Fibroblast of skin of scalp (primary cell): ENCODE measurements at places on chromosomes 5 and 9.

- no peak for DNase-seq
Measured at GRCh38 chr9:35267710-35268109, 105.9 kb downstream of the UNC13B start.

DNA sequence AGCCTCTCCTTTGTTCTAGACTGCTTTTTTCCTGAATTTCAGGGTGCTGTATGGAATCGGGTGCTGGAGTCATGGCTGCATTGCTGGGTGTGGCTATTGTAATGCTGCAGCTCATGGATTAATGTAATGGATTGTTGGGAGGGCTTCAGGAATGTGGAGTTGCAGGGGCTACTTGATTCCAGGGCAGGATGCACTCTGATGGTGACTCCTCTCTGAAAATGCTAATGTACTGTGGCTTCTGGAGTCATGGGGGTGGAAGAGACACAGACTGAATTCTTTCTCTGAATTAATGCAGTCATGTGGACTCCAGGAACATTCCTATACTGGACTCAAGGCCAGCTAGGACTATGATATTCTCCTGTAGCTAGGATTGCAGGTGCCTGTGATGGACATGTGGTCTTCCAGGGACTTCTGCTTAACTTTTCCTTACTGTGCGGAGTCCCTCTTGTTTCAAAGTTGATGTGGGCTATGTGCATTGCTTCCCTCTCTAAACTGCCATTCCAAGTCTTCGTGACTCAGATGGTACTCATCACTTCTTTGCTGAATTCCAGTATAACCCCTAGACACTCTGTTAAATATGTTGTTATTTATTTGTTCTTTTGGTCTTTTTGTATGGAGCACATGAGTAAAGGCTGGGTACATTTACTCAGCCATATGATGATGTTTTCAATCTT is 396.2 kb downstream of the KCTD16 start:
- peak; percentile 4 for DNase-seq

DNA sequence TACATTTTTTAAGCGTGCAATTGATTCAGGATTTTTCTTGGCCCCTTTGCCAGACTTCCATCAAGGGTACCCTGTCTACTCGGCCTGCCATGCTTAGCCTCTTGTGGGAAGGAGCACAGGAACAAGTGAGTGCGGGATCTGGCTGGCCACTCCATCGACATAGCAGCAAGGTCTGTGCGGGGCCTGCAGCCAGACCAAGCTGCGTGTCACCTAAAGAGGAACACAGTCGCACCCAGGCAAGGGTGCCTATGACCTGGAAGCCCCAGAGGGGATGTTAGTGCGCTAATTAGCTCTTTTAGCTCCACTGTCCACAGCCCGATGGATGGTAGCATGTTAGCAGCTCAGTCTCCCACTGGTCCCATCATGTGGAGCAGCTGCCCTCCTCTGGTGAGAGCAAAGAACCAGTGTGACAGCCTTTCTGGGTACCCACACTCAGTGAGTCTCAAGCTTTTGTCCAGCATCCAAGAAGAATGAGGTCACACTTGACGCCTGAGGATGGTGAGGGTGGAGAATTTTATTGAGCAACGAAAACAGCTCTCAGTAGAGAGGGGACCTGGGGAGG is 38.7 kb downstream of the FTMT start:
- no peak for DNase-seq

- DNase-seq, result no peak
Measured at GRCh38 chr5:32410630-32411029, 33.9 kb downstream of the ZFR start.

DNA sequence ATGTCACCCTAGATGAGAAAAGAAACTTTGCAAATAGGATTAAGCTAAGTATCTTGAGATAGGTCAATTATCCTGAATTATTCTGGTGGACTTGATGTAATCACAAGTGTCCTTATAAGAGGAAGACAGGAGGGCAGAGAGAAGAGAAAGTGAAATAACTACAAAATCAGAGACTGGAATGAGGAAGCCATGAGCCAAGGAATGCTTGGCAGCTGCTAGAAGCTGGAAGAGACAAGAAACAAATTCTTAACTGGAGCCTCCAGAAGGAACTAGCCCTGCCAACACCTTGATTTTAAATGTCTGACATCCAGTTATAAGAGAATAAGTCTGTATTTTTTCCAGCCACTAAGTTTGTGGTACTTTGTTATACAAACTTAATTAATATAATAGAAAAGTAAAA is 480.0 kb downstream of the NR2F1-AS1 start:
- DNase-seq, result peak; percentile 39

DNA sequence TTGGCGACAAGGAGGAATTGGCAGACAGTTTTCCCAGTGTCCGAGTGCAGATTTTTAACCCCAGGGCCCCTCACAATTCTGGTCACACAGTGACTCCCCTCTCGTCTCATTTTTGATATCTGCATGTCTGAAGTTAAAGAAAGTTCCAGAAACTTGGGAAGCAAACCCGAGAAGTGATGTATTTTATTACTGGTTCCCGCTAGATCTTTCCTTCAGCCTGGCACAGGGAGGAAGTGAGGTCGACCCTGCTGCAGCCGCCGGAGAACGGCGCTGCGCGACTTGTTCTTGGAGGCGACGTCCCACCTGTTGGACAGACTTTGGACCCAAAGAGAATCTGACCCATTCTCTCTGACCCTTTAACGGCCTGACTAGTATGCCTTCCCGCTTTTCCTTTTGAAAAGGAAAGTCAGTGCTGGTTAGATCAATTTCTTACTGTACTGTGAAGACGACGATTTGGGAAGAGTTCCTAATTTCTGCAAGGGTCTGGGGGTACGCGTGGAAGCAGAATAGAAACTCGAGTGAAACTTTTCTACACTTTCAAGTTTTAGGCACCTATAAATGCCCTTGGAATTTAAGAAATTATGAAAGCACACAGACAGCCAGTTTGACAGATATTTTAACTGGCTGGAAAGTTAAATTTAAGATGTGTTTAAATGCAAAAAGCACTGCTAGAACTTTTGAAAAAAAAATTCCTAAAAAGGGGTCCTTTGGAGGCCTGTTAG is 744 bp downstream of the OTULIN start:
- DNase-seq, result no peak

DNA sequence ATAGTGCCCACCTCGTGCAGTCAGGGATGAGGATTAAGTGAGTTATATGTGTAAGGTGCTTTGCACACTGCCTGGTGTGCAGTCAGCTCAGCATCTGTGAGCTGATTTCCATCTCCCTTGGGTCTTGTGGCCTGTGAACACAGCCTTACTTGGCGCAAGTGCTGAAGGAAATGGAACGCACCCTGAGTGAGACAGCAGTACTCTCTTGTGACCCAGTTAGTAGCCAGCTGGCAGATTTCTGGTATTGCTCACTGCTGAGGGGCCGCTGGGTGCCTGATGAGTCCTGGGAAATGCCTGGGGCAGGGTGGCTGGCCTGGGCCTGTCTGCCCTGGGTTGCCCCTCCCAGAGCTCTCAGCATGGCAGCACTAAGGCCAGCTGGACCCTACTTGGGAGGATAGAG is 90.9 kb upstream of the BOD1 start:
- DNase-seq, result peak; percentile 49

DNA sequence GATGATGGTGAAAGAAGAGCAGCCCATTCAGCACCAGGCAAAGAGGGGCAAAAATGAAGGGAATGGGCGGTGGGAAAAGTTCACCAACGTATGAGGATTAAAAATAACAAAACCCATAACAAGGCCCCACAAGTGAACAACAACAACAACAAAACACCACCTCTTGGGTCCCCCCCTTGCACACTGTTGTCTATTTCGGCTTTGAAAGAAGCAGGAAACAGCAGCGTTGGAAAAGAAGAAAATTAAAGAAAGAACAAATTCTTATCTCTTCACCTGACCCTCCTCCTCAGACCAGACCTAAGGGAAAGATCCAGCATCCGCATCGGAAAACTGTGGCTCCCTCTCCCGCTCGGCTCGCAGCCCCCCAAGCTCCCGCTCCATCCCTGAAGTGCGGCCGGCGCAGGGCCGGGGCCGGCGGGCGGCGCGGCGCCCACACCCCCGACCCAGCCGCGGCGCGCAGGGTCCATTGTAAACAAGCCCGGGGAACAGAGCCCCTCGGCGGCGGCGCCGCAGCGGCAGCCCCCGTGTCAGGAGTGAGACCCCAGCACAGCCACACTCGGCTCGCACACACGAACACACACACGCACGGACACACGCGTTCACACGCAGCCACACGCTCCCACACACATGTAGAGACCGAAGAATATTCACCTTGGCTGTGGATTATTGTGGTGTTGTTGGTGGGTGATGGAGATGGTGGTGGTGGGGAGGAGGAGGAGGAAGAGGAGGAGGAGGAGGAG is 535 bp downstream of the RFX3 start:
- DNase-seq, result no peak

DNA sequence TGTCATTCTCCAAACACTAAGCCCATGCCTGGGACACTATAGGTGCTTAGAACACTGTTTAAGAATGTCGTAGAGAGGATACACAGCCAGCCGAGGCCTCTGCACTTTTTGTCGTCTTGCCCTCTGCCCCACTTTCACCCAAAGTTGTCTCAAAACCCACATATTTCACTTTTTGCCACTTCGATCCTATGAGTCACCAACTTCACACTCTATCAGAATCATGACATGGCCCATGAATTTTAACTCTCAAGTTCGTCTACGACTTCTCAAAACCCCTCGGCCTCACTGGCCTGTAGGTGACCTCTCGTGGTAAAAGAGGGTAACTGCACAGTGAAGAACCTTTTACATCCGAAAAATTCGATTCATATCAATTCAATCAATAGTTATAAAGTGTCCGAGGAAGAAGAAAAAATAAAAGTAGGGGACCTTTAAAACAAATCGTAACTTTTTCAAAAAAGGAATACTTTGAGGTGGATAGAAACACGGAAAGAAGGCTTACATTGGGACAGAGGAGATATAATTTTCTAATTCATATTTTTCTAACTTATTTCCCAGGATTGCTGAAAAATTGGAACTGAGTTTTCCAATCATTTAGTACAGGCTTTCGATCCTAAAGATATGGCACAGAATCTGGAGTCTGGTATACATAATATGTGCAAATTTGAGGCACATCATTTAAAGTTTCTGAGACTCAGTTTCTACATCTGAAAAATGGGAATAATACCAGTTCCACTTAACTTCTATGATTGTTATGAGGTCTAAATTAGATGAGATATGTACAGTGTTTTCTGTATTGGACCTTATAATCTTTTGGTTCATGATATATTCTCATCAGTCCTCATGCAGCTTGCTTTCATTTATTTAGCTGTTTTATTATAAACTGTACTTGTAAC is 122.6 kb downstream of the APBA1 start:
- peak; percentile 63 for DNase-seq

- DNase-seq, result no peak
Measured at GRCh38 chr5:85841653-85842052, 776.1 kb upstream of the COX7C start.

GRCh38 chr9:115786321-115786720 is 367.3 kb upstream of the PAPPA start:
- peak; percentile 90 for DNase-seq

DNA sequence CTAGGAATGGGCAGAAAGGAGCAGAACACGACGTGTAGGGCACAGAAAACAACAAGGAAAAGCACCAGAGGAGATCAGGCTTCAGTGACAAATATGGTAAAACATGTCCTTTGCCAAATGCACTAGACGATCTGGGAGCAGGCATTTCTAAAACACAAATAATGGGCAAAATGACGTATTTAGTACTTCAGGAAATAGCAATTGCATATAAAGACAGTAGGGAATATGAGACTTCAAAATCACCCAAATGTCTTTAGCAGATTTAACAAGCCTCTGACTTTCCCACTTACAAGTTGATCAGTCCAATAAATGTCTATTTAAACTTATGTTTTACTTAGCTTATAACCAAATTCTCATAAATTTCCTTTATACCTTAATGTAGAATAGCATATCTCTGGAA is 969.6 kb upstream of the C9orf72 start:
- no peak for DNase-seq

DNA sequence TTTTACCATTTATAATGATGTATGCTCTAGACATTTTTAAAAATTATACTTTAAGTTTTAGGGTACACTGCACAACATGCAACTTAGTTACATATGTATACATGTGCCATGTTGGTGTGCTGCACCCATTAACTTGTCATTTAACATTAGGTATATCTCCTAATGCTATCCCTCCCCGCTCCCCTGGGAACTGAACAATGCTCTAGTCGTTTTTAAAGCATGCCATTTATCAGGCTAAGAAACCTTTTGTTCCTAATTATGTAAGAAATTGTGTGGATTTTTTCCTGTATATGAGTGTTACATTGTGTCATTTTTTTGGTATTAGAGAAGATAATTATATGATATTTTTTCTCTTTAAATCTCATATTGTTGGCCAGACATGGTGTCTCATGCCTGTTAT is 72.8 kb upstream of the SGCD start:
- peak; percentile 54 for DNase-seq

- DNase-seq, result peak; percentile 88
Measured at GRCh38 chr5:150278916-150279315, 10.7 kb downstream of the CAMK2A start.

GRCh38 chr9:131290036-131290766 is 678 bp downstream of the PLPP7 start:
- DNase-seq, result no peak

DNA sequence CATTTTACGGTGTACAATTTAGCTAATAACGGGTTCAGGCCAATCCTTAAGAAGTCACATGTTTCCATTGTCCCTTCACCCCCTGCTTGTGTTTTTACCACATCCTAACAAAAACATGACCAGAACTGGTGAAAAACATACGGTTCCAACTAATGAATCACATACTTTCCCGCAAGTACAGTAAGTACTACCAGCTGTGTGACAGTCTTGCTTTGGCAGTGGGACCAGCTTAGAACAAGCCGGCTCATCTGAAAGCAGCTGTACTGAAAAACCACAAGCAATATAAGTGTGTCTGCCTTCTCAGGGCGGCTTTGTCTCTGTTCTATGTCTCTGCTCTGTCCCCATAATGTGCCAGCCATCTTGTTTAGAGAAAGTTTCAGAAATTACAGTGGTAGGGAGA is 242.5 kb downstream of the BNC2 start:
- DNase-seq, result peak; percentile 96

DNA sequence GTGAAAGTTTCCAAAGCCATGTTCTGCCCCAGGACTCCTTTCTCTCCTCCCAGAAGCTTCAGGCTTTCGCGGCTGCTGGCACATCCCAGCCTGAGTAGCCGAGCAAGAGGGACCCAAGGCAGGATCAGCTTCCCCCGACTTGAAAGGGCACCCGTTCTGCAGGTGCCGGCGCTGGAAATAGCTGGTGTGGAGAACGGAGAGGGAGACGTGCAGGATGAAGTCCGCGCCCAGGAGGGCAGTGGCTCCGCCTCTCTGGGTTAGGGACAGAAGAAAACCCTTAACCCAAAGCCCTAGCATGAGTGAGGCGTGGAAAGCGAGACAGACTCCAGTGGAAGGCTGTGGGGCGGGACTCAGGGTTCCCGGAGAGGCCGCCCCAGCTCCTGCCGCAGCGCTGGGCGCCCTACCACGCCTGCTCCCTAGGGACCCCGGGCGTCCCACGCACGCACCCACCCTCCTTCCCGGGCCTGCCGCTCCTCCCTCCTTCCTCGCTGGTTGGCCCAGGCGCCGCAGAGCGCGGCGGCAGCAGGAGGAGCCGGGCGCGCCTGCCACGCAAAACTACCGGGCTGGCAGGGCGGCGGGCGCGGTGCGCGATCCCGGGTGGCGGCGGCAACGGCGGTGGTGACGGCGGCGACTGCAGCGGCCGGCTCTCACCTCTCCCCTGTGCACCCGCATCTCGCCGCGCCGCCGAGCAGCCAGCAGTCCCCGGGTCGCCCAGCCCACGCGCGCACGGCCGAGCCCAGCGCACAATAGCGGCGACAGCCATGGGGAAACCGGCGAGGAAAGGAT is at the start of gene SLC1A1:
Gene SLC1A1, plus strand, starts transcription at position 550 of the 786 bp plus-strand sequence. Its CDS starts 212 bp downstream, at position 762.
- peak; percentile 46 for DNase-seq

GRCh38 chr5:76805821-76806505 is 12.9 kb upstream of the F2RL1 start:
- DNase-seq, result peak; percentile 91

GRCh38 chr5:177473443-177474001 is at the start of gene DBN1:
Gene DBN1, minus strand, starts transcription at chr5:177473634. Its CDS starts 113 bp downstream, at chr5:177473521.
- DNase-seq, result peak; percentile 79

GRCh38 chr9:131826966-131827525 is 87.2 kb upstream of the RAPGEF1 start:
- DNase-seq, result no peak
